CD4-positive, alpha-beta T cell (primary cell): ENCODE measurements at places on chromosomes 1 and 21.

DNA sequence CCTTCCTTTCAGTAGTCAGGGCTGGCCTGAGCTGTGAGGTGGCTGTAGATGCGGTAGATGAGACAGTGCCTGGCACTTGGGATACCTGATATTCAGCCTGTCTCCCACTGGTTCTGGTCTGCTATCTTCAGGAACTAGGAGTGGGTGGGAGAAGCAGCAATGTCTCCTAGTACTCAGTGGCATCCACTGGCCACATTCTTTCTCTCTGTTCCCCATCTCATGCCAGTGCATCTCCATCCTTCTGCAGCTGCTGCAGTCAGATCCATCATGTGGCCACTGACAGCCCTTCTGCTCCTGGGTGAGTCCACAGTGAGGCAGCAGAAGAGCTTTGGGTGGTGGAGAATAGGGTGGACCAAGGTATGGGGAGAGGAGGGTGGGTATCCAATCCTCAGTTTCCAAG, 1.1 kb downstream of the FCRLB start:
- DNase-seq = no peak

- DNase-seq = no peak
These were observed 27.1 kb upstream of the HHAT start for GRCh38 chr1:210301615-210302000.

- no peak for DNase-seq
These were observed 38.9 kb upstream of the C1orf185 start for GRCh38 chr1:51063121-51063520.

DNA sequence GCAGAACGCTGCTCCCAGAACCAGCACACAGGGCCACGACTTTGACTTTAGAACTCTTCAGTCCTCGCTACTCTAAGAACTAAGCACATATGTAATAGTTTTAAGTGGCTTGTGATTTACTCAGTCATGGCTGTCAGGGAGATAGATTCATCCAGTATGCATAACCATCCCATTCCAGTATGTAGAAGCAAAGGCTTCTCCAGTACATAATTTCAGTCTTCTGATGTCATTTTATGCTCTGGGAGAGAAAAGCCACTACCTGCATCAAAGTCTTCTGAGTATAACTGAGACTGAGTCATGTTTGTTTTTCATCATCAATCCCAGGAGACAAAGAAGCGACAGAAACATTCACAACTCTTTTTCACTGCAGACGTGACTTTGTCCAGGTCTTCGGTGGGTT, 885.7 kb downstream of the PLA2G4A start:
- DNase-seq = no peak

GRCh38 chr1:31600641-31601040, 16.8 kb upstream of the HCRTR1 start:
- DNase-seq = no peak

DNA sequence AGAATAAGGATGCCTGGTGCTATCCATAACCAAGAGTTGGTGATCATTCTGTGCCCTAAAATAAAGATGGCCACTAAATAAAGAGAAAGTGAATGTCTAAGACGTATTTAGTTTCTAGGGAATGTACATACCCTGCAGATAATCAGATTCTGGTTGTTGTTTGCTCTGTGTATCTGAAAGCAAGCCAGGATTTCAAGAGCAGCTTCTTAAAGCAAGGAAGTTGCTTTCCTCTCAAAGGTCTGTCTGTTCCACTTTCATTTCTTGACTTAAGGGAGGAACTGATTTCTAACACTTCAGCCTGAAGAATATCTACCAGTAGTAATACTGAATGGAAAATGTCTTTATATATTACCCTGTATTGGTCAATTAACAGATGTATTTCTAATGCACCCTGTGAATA, 88.8 kb downstream of the KIF1B start:
- no peak for DNase-seq

- no peak for DNase-seq
These were observed 19.1 kb downstream of the RCSD1 start for GRCh38 chr1:167648978-167649744.

GRCh38 chr21:31901315-31901714, 28.5 kb downstream of the HUNK start:
- DNase-seq = no peak

DNA sequence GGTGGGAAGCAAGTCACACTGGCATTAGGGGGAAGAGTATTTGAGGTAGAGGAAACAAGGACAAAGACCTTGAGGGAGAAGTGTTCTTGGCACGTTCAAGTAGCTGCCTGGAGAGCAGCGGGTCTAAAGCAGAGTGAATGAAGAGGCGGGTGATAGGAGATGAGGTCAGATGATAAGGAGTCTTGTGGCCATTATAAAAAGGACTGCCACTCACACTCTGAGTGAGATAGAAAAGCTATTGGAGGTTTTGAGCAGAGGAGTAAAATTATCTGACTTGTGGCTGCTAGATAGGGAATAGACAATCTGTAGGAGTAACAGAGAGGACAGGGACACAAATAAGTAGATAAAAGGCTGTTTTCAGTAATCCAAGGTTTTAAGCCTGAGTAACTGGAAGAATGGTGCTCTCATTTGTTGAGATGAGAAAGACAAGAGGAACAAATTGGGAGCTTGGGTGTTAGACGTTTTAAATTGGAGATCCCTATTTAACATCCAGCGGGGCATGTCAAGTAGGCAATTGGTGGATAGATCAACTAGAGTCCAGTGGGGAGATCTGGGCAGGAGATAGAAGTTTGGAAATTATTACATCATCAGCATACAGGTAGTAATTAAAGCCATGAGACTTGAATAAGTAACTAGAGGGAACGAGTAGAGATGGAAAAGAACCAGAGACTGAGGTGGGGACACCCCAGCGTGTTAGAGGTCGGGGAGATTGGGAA, 43.7 kb downstream of the HENMT1 start:
- no peak for DNase-seq

GRCh38 chr1:51833700-51834099, 44.8 kb downstream of the NRDC start:
- DNase-seq = no peak

- no peak for DNase-seq
These were observed 42.6 kb upstream of the CTPS1 start for GRCh38 chr1:40936931-40937339.

- peak; percentile 19 for DNase-seq
These were observed 60.0 kb upstream of the ATP5PO start for GRCh38 chr21:33975548-33976081.

DNA sequence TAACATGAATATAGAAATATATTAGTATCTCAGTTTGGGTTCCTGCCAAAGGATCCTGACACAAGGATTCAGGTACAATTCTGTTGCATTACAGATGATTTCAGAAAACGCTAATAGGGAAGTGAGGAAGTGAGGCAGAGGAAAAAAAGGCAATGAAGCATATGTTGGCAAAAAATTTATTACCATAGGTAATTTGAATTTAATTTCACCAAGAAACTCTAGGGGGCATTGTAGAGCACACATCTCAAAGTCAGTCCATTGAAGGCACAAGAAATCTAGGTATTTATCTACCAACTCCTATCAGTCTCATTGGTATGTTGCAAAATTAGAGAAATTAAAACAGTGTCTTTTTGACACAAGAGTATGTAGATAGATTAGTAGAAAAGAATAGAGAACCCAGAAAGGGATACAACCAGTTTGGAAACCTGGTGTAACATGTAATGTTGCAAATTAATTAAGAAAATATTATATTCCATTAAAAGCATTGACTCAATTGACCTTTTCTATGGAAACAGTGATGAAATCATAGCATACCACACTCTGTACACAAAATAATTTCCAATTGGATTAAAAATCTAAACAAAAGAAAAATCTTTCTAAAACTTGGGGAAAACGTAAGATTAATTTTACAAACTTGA, 104.9 kb upstream of the SNX7 start:
- DNase-seq = no peak

DNA sequence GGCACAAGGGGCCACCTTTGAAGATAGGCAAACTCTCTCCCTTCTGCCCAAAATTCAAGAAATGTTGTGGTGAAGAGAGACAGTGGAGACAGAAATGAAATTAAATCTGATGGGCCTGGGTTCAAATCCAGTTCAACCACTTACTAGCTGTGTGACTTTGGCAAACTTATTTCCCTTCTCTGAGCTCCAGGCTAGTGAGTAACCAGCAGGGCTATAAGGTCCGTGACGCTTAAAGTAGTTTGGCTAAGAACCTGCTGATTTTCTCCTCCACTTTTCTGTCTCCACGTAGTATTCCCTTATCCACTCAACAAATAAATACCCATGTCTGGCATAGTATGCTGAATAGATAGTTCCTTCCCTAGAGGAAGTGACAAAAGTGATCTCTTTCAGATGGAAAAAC, 1.9 kb downstream of the SLC2A1 start:
- no peak for DNase-seq
